Neuronal stem cell (in vitro differentiated cells): ENCODE measurements at places on chromosomes 11 and 22.
A peak's percentile ranks its signal among the peaks of the same experiment; 100 is the strongest.

- DNase-seq: no peak
Measured at GRCh38 chr11:57244911-57245310, 7.9 kb upstream of the APLNR start.

DNA sequence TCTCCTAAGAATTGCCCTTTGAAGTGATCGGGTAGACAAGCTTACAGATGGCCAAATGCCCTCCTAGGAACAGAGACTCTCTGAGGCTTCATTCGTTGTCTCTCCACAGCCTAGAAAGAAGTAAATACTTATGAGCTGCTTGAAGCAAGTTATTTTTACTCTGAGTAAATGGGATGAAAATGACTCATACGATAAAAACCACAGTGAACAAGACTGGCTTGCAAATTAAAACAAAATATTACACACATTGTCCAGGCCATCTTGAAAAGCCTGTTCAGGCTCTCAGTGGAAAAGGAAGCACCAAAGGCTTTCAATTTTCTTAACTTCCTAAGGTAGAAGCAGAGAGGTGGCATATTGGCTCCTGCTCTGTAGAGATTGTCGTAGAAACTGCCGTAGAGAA lies 294.2 kb downstream of the NELL1 start:
- no peak for DNase-seq

- DNase-seq: no peak
Measured at GRCh38 chr11:127073621-127074020, 73.1 kb upstream of the KIRREL3 start.

- DNase-seq: no peak
Measured at GRCh38 chr11:126424471-126425039, 69.1 kb downstream of the ST3GAL4 start.

DNA sequence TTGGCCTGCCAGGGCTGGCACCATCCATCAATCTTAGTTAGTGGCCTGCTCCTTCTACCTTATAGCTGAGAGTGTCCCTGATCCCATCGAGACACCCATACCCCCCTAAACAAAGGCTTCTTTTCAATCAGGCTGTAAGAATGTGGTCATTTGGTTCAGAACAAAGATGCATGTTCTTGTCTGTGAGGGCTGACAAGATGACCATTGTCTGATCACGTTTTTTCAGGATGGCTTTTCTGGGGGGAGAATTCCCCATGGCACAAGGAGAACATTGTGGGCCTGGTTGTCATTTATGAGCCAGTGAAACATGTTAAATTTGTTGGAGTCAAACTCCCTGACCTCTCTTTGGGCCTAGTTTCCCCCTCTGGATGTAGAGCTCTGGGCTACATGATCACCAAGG lies 160.4 kb downstream of the INSC start:
- DNase-seq: no peak

DNA sequence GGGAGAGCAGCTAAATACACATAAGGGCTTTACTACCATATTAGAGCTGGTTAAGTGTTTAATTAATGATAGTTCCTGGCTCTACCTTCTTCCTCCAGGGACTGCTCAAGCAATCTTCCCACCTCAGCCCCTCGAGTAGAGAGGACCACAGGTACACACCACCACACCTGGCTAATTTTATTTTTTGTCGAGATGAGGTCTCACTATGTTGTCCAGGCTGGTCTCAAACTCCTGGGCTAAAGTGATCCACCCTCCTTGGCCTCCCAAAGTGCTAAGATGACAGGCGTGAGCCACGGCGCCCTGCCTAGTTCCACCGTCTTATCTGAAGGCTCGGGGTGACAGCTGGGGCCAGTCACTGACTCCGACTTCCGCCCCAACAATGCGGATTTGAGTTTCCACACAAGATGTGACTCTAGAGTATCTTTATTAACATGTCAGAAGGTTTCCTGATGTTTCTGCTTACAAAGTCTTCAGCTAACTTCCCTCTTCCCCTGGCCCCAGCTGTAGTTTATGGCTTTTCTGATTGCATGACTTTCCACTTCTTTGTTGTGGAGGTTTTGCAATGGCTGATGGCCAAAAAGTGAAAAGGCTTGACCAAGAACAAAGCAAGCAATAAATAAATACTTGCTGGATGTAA lies 16.8 kb downstream of the TPST2 start:
- no peak for DNase-seq

DNA sequence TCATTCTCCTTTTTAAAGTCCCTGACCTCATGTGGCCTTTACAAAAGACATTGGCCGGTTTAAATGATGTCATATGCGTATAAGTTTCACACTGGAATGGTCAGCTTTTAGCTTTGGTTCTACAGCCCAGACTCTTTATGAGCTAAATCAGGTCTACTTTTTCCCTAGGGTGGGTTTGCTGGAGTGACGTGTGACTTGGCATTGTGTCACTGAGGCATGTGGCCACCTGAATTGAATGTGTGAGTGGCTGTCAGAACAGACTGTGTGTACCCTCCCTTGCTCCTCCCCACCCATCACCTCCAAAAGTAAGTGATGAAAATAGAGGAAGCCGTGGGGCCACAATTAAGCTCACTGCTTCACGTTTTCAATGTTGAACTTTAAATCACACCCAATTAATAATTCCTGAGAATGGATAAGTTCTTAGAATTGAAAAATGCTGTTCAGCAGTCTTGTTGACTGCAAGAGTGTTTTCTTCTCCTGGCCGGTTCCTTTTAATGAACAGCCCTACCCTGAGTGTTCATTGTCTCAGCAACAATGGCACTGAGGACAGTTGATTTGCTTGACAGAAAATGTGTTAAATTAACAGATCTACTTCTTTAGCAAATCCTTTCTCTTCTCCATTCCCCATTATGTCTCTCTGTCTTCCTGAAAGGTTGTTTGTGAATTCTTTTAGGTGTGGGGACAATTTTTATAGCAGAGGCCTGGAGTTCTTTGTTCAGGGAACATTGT lies 11.3 kb downstream of the CECR2 start:
- peak; percentile 51 for DNase-seq

- DNase-seq: no peak
Measured at GRCh38 chr11:68550485-68550817, 89.9 kb downstream of the PPP6R3 start.

GRCh38 chr11:119580081-119580480 lies 148.9 kb downstream of the NECTIN1 start:
- no peak for DNase-seq

DNA sequence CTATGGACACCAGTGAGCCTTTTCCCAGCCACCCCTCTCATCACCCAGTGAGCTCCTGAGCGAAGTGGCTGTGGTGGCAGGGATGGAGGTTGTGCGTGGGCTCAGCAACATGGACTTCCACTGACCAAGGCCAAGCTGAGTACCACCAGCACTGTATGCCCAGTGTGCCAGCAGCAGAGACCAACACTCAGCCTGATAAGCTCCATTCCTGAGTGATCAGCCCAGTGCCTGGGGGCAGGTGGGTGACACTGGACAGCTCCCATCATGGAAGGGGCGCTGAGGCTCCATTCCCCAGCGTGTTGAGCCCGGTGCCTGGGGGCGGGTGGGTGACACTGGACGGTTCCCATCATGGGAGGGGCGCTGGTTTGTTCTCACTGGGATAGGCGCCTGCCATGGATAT lies 17.6 kb upstream of the CD81 start:
- no peak for DNase-seq

GRCh38 chr11:133712051-133712560 lies 133.2 kb downstream of the SPATA19 start:
- no peak for DNase-seq

- DNase-seq: no peak
Measured at GRCh38 chr11:12857572-12857971, 151.5 kb upstream of the RASSF10 start.

- no peak for DNase-seq
Measured at GRCh38 chr11:66850588-66851238, 6.2 kb upstream of the LRFN4 start.

GRCh38 chr11:116927163-116927974 lies 89.9 kb upstream of the APOA1 start:
- DNase-seq: no peak
